WTC11 (cell line): ENCODE measurements at places on chromosomes 2 and 18.

GRCh38 chr2:238893349-238894000 is 45.6 kb downstream of the TWIST2 start:
- DNase-seq, result no peak

GRCh38 chr2:217593732-217594131 is 409.1 kb downstream of the TNS1 start:
- no peak for DNase-seq

DNA sequence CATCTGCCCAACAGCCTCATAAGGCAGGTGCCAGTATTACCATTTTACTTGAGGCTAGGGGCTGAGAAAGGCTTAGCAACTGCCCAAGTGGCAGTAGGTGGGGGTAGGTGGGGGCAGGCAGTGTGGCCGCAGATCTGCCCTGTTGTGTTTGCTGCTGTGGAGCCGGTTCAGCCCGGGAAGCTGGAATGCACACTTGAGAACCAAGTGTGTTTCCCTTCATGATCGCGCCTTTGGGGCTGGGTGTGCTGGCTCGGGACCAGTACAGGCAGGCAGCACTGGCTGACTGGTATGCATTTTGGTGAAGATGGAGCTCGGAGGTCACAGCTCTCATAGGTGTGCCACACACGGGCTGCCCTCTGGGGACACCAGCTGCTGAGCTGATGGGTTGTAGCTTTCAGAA is 85.1 kb downstream of the CABLES1 start:
- DNase-seq, result no peak

DNA sequence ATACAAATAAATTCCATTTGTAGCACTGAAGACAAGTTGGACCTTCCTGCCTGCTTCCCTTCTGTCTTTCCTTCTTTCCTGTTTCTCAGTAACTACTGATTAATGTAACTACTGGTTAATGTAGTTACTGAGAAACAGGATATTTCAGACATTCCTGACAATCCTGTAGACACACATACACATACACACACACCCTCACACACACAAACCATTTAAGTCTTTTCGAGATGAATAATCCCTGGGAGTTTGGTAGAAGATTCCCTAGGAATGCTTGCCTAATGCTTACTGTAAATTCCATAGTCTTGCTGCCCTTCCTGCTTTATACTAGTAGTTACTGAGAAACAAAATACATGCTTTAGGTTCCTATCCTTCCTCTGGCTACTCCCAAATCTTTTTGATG is 83.9 kb downstream of the PIK3C3 start:
- no peak for DNase-seq

GRCh38 chr2:121532894-121533293 is 2.2 kb downstream of the RNU4ATAC start:
- DNase-seq, result no peak

GRCh38 chr2:130823171-130823885 is 13.4 kb upstream of the ARHGEF4 start:
- DNase-seq, result no peak

- DNase-seq, result no peak
Measured at GRCh38 chr2:121245120-121245820, 39.7 kb downstream of the TFCP2L1 start.

DNA sequence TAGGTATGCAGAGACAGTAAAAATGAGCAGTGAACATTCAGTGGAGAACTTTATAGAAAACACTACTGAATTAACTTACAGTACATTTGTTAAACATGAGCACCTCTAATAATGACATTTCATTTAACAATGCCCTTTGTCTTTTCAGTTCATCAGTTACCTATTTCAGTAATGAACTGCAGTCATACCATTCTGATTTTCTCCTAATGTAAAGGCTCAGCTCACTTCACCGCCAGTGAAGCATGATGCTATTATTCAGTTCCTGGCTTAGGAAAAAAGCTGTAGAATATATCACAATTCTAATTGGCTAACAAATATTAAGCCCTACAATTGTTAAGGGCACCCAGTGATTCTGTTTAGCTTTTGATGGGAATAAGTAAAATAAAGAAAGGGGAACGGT is 37.1 kb upstream of the CCDC93 start:
- DNase-seq, result no peak

DNA sequence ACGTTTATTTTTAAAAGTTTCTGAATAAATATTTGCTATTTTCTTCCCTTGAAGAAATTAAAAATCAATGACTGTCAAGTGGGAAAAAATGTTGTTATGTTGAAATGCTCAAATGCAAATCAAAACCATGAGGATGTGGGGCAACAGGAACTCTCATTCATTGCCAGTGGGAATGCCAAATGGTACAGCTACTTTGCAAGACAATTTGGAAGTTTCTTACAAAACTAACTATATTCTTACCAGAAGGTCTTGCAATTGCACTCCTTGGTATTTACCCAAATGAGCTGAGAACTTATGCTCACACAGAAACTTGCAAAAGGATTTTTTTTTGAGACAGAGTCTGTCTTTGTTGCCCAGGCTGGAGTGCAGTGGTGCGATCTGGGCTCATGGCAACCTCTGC is 7.4 kb upstream of the ACTG2 start:
- no peak for DNase-seq
